ENCODE measurements at places on chromosomes 4 and X. TPM values are rescaled to one million over a fixed set of nuclear protein-coding genes. Genes with fewer than 3 reads are reported as not detected.

GRCh38 chr4:76963131-76963750, 13.7 kb downstream of the SEPTIN11 start:
- DNase-seq, result no peak

The GC gene
- total RNA-seq, result not detected

DNA sequence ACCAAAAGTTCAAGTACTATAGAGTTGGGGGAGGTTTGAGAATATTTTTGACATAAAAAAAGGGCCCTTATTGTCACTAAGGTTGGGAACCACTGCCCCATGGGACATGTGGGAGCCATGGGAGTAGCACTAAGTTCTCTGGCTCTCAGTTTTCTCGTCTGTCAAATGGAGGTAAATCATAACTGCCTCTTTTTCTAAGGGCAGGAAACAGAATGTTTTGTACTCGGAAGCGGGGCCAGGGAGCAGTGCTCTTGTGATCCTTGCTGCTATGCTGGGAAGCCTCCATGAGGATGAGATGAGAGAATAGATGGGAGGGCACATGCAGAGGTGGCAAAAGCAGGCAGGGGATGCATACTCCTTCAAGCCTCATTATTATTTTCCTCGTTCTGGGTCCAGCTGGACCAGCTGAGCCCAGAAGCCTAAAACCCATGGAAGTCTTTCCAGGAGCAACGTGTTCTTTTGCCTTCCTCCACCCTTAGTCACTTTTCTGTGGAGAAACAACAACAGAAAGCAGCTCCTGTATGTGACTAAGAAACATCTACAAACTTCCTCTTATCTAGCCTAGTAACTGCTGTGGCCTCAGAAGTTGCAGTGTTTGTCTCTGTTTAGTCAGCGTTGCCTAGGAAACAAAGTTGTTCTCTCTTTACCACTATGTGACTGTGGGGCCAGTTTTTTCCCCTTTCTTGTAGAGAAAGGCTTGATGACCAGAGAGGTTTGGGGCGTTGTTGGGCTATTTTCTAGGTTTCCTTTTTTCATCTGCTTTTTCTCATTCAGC, 64.8 kb downstream of the TSC22D3 start:
- peak; percentile 79 for DNase-seq

GRCh38 chr4:7964890-7965662, 25.4 kb upstream of the AFAP1 start:
- DNase-seq, result peak; percentile 82

The SSX1 gene
- not detected for total RNA-seq

- no peak for DNase-seq
Observed at GRCh38 chr4:8533274-8533865, 46.8 kb upstream of the GPR78 start.

DNA sequence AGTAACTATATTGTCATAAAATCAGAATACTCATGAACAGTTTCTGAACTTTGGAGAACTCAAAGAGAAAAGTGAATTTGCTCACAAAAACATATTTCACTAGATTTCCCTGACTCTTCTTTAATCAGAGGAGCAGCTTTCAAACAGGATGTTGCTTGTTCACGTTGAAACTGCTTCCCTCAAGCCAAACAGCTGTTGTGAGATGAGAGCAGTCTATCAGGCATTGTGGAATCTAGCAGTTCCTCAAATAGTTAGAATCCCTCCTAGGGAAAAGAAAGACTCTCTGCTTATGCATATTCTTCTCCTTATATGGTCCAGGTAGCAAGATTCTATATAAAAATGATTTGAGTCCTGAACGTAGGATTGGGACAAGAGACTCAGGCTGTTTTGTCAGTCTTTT, 1012.1 kb downstream of the FAM133A start:
- no peak for DNase-seq

GRCh38 chr4:185745891-185746290, 66.1 kb downstream of the SORBS2 start:
- DNase-seq, result no peak

- DNase-seq, result no peak
Observed at GRCh38 chr4:104488151-104488550, 6.5 kb downstream of the CXXC4 start.

The DNAAF6 gene
- total RNA-seq, result not detected

DNA sequence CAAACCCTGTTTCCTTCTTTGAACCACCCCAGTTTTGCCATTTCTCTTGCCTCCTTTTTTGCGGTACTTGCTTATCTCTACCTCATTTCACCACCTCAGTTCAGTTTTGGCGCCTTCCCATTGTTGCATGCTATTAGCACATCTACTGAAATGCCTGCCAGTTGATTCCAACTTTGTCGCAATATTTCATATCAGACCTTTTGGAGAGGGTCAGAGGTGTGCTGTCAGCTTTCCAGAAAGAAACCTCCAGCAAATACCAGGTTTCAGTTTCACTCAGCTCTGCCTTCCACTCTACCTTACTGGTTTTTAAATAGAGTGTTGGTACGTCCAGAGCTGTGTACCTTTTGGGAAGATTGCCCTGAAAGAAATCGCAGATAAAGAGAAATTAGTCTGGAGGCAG, 91.9 kb upstream of the CPEB2 start:
- no peak for DNase-seq

The CTPS2 gene
- total RNA-seq, result 11.9 TPM

DNA sequence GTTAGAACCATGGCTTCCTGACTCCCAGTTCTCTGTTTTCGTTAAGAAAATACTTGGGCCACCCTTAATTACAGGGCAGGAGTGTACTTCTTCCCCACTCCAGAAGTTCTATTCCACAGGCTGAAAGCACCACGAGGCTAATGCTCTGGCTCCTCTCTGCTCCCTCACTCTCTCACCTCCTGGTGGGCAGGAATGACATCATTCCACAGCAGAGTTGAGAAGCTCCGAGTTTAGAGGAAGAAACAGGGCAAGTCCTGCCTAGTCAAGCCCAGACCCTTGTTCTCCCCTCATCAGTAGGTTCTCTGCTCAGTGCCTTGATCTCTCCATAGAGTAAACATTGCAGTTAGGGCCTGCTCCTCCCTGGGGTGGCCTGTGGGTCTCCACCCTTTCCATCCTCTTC, 343.8 kb upstream of the CLNK start:
- DNase-seq, result no peak

Data from Daoy (cell line).